ENCODE measurements at places on chromosomes 5 and 9.

DNA sequence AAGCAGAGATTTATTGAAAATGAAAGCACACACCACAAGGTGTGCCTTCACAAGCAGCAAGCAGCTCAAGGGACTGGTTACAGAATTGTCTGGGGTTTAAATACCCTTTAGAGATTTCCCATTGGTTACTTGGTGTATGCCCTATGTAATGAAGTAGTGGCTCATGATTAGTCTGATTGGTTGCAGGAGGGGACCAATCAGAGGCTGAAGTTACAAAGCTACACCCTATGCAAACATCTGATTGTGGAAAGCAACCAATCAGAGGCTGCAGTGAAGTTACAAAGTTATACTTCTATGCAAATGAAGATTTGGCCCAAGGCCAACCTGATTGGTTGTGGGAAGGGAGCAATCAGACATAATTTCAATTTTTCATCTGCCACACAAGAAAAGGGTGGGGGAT is 119.9 kb downstream of the C9orf152 start:
- no peak for DNase-seq

- DNase-seq: no peak
Observed at GRCh38 chr5:130995254-130995515, 169.9 kb downstream of the HINT1 start.

GRCh38 chr9:92747459-92748232 is 17.0 kb downstream of the BICD2 start:
- DNase-seq: no peak

GRCh38 chr5:141330299-141331080 is at the start of gene PCDHGA1:
Gene PCDHGA1 (plus strand): TSS chr5:141330514.
- DNase-seq: no peak

DNA sequence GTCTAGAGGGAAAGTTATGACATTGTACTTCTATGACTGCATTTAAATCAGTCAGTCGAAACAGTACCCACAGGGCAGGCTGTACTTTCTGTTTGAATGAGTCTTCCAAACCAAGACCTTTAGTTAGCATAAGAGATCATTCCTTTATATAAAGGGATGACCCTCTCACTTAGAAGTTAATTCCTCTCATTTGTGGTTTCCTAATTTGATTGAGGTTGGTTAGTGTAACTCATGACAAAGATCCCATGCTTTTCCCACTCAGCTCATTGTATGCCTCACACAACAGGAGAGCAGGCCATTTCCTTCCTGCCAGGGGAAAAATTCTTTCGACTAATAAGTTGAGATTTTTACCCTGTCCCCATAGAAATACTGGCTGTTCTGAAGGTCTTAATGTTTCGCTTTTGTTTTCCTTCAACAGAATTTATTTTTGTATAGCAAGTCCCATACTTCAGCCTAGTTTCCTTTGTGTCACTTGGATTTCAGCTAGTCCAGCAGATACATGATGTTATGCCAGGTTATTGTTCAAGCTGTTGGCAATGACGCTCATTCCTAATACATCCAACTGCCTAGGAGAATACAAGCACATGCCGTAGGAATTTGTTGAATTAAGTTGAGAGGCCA is 500.7 kb downstream of the SPATA31D1 start:
- peak; percentile 28 for DNase-seq

GRCh38 chr9:82106536-82106935 is 118.0 kb downstream of the SPATA31D1 start:
- peak; percentile 24 for DNase-seq

- peak; percentile 17 for DNase-seq
Observed at GRCh38 chr9:35605351-35606137, 482 bp downstream of the TESK1 start.

DNA sequence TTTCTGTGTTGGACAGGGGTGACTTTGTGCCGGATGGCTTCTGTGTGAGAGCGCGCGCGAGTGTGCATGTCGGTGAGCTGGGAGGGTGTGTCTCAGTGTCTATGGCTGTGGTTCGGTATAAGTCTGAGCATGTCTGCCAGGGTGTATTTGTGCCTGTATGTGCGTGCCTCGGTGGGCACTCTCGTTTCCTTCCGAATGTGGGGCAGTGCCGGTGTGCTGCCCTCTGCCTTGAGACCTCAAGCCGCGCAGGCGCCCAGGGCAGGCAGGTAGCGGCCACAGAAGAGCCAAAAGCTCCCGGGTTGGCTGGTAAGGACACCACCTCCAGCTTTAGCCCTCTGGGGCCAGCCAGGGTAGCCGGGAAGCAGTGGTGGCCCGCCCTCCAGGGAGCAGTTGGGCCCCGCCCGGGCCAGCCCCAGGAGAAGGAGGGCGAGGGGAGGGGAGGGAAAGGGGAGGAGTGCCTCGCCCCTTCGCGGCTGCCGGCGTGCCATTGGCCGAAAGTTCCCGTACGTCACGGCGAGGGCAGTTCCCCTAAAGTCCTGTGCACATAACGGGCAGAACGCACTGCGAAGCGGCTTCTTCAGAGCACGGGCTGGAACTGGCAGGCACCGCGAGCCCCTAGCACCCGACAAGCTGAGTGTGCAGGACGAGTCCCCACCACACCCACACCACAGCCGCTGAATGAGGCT is at the start of gene ADRB2:
TSS of gene ADRB2 (plus strand) at position 559 of the 686 bp plus-strand sequence. CDS start 221 bp downstream, outside the sequence.
- DNase-seq: peak; percentile 90

GRCh38 chr9:111250875-111251842 is 78.9 kb downstream of the OR2K2 start:
- no peak for DNase-seq

- DNase-seq: peak; percentile 66
Observed at GRCh38 chr5:55344392-55344992, 36.7 kb downstream of the MTREX start.

DNA sequence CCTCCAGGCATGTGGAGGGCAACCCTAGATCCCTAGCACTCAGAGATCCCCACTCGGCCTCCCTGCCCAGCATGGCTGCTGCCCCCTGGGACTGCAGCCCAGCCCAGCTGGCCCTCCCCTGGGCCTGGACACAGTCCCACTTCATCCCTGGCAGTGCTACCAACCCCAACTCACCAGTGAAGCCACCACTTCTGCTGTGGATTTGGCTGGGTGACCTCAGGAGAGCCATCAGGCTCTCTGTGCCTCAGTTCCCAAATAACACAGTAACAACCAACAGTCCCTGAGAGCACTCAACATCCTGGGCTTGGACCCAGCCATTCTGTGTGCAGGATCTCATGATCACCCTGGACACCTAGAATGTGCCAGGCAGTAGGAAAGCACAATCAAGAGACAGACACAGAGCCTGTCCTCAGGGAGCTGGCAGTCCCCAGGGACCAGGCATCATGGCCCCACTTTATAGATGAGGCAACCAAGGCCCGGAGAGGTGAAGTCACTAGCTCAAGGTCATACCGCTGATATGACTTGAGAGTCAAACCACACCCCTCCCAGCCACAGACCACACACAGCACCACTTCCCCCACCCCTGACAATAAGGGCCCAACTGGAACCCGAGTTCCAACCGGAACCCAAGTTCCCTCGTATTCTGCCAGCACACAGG is 4.7 kb upstream of the PSMB7 start:
- DNase-seq: no peak

GRCh38 chr5:84385705-84386104 is 1.0 kb upstream of the EDIL3 start:
- DNase-seq: no peak

DNA sequence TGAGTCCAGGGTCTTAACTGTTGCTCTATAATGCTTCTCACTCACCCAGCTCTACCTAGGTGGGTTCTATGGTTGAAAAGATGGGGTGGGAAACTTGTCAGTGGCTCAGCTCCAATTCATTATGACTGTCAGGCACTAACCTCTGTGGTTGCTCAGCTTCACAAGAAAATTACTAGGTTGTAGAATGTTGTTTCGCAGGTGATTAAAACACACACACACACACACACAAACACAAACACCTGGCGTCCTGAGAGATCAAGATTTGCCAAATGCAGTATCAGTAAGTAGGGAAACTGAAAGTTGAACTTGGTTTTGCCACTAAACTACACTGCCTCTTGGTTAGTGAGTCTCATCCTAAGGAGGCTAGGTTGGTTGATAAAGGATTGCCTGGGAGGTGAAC is 2.8 kb downstream of the MCCC2 start:
- DNase-seq: no peak

GRCh38 chr5:53453898-53454718 is 26.3 kb upstream of the FST start:
- no peak for DNase-seq

GRCh38 chr5:87116825-87117512 is 150.7 kb upstream of the RASA1 start:
- DNase-seq: no peak

- DNase-seq: no peak
Observed at GRCh38 chr5:172229904-172230303, 35.9 kb downstream of the EFCAB9 start.

DNA sequence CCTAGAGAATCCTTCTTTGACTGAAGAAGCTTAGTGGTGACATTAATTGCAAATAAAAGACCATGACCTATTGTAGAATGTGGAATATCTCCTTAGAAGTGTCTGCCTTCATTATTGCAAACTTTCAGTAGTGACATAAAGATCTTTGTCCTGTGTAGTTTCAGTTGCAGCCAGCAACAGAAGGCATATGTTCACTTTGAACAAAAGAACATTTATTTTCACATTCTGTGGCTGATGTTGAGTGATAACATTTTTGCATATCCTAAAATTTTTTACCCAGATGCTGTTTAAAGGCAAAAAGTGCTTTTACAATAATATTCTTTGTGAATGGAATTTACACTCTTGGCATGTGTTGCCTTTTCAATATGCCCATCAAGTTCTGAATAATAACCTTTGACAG is 165.9 kb downstream of the TMC1 start:
- DNase-seq: peak; percentile 75

- no peak for DNase-seq
Observed at GRCh38 chr9:133981958-133982681, 10.0 kb downstream of the VAV2 start.

- no peak for DNase-seq
Observed at GRCh38 chr5:72709341-72709740, 107.1 kb upstream of the TNPO1 start.

DNA sequence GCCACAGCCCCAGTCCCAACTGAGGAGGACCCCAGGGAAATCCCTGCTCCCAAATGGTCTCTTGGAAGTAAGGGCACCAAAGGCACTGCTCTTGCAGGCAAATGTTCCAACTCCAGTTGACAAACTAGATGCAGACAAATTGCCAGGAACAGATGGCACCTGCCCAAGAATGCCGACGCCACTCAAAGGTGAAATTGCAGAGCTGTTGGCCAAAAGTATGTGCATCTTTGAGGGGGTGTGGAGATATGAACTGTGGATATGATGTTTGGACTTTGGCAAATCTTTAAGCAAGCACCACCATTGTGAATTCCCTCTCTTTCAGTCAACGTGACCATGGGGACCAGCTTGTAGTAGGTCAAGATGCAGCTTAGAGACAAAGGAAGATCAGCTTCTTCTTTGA is 12.0 kb upstream of the CPLX2 start:
- DNase-seq: no peak

Data from globus pallidus (tissue), 1 donor.